Lower lobe of right lung (tissue), 2 donors: ENCODE measurements at places on chromosomes 1 and 21. TPM values are rescaled to one million over a fixed set of nuclear protein-coding genes. Genes with fewer than 3 reads are reported as not detected.

DNA sequence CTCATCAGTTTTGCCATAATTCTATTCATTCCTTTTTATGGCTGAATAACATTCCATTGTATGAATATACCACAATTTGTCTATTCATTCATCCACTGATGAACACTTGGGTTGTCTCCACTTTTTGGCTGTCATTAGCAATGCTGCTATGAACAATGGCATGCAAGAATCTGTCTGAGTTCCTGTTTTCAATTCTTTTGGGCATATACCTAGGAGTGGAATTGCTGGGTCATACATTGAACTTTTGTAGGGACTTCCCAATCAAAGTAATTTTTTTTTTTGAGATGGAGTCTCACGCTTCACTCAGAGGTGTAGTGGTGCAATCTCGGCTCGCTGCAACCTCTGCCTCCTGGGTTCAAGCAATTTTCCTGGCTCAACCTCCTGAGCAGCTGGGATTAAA lies 34.9 kb downstream of the AADACL4 start:
- H3K27me3 ChIP-seq = no peaks in the 10 kb centered on the region
- H3K4me3 ChIP-seq = no peak overlapping the region
- no peak overlapping the region for H3K27ac ChIP-seq
- H3K36me3 ChIP-seq = no peaks in the 10 kb centered on the region
- H3K4me1 ChIP-seq = no peaks in the 10 kb centered on the region

DNA sequence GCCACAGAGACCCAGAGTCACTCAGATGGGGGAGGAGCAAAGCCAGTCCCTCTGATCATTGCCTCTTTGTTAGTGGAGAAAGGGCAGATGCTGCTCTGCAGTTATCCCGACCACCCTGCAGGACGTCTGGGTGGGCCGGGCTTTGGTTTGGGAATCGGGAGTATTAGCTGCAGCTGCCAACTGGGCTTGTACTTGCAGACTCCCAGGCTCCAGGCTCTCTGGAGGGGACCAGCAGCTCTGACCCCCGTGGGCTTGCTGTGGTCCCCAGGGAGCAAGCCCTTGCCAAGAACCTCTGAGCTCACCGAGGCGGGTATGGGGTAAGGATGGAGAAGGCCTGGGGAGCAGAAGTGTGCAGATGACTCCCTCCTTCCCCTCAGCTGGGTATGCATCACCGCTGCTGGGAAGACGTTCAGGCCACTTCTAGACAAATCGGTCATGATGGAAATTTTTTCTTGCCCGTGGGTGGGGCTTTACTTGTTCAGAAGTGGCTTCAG lies 21.6 kb downstream of the MAPKAPK2 start:
- DNase-seq = no peak
- no peaks in the 10 kb centered on the region for H3K36me3 ChIP-seq
- peaks cover 86% of the 10 kb centered on the region for H3K4me1 ChIP-seq
- no peaks in the 10 kb centered on the region for H3K27me3 ChIP-seq
- H3K4me3 ChIP-seq = no peak overlapping the region
- no peak overlapping the region for H3K27ac ChIP-seq

DNA sequence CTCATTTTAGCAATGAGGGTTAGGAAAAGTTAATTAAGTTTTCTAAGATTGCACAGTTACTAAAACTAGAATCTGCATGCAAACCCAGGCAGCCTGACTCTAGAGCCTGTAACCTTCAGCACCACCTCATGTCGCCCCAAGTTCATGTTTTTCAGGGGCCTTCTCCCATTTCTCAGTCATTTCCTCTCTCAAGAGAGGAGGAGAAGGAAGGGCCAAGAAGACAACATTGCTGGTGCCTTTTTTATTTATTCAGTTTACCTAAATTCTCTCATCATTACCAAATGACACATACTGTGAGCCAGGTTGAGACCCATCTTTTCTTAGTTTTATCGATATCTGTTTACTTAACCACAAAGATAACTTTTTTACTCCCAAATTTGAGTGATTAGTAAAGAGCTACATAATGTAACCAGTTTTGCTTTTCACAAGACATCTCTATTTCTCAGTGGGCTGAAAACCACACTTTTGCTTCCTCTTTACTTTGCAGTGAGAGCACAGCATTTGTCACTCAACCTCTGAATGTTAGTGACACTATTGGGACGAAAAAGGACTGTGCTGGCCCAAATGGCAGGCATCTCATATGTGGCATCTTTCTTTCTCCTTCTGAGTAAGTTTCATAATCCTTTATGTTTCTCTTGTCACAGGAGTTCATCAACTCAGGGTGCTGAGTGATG lies at the start of gene CD101:
TSS of gene CD101 (plus strand) at position 507 of the 674 bp plus-strand sequence. CDS start at position 565, 58 bp downstream.
- DNase-seq = no peak
- H3K4me3 ChIP-seq = peak within 1 kb of the TSS; percentile 22
- H3K36me3 ChIP-seq = no peaks in the 10 kb centered on the region
- no peaks in the 10 kb centered on the region for H3K4me1 ChIP-seq
- peak within 1 kb of the TSS; percentile 32 for H3K27ac ChIP-seq
- no peaks in the 10 kb centered on the region for H3K27me3 ChIP-seq

- H3K27me3 ChIP-seq = no peaks in the 10 kb centered on the region
- no peak overlapping the region for H3K27ac ChIP-seq
- no peaks in the 10 kb centered on the region for H3K36me3 ChIP-seq
- H3K4me1 ChIP-seq = no peaks in the 10 kb centered on the region
Measured at GRCh38 chr1:65539266-65540131, 119.0 kb downstream of the LEPR start.

- H3K4me3 ChIP-seq = no peak overlapping the region
- H3K36me3 ChIP-seq = no peaks in the 10 kb centered on the region
- peaks cover 4% of the 10 kb centered on the region for H3K4me1 ChIP-seq
- no peak for DNase-seq
- H3K27ac ChIP-seq = no peak overlapping the region
Measured at GRCh38 chr1:203299169-203299568, 6.2 kb upstream of the BTG2 start.

CELA3A gene
- not detected for total RNA-seq

UBQLN4 gene
- total RNA-seq = 32.5 TPM

GBP6 gene
- 0.68 TPM for total RNA-seq

TLR5 gene
- 26.6 TPM for total RNA-seq
